Cortex of kidney (tissue), 1 donor: ENCODE measurements at places on chromosomes 3 and 15.

DNA sequence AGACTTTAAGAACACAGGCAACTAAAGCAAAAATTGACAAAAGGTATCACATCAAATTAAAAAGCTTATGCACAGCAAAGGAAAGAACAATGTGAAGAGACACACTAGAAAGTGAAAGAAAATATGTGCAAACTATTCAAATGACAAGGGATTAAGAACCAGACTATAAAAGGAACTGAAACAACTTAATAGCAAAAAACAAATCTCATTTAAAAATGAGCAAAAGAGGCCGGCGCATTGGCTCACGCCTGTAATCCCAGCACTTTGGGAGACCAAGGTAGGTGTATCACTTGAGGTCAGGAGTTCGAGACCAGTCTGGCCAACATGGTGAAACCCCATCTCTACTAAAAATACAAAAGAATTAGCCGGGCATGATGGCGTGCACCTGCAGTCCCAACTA, 14.4 kb downstream of the NGLY1 start:
- DNase-seq, result no peak

GRCh38 chr15:39506146-39506545, 74.7 kb upstream of the THBS1 start:
- no peak for DNase-seq

GRCh38 chr3:57227204-57227929, at the start of gene APPL1:
Gene APPL1, plus strand, starts transcription at chr3:57227729. Its CDS starts 155 bp downstream, at chr3:57227884.
- DNase-seq, result peak; percentile 58

DNA sequence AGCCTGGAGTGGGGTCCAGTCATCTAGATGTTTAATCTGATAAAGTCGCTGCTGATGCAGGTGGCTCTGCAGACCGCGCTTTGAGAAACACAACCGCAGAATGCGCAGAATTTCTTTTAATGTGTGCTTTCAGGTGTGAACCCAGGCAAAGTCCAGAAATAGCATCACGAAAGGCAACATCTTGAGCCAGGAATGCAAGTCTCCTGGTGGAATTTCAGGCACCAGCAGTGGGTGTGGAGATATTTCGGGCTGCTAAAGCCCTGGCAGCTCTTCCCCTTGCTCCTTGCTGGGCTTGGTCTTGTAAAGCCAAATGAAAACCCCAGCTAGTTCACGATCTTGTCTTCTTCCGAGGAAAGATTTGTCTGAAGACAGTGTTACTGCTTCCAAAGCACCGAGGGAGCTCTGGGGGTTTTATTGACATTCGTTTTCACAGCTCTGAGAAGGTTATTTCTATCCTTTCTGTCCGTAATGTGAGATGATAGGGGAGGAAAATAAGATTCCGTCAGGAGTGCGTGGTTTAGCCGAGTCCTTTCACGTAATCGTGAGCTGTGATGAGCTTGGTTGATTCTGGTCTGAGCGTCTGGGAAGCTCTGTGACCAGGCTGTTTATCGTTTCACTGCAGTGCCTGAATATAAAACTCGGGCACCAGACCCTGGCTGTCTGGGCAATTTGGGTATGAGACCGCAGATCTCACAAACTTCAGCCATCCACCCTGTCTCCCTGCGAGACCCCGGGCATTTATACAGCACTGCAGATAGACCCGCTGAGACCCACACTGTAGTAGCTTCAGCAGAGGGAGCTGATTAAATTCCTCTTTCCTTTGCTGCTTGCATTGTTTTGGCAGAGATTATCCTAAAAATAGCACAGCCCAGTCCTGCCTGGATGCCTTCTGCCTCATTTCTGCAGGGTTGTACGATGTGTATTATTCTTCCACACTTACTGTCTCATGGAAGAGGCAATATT, 67.0 kb upstream of the SLC25A26 start:
- DNase-seq, result no peak

GRCh38 chr3:189304465-189305351, 132.9 kb downstream of the TPRG1 start:
- DNase-seq, result no peak

- no peak for DNase-seq
These were observed 4.3 kb upstream of the LRRK1 start for GRCh38 chr15:100914876-100915275.

- no peak for DNase-seq
These were observed 142.6 kb upstream of the CFAP20DC start for GRCh38 chr3:59192473-59192872.

DNA sequence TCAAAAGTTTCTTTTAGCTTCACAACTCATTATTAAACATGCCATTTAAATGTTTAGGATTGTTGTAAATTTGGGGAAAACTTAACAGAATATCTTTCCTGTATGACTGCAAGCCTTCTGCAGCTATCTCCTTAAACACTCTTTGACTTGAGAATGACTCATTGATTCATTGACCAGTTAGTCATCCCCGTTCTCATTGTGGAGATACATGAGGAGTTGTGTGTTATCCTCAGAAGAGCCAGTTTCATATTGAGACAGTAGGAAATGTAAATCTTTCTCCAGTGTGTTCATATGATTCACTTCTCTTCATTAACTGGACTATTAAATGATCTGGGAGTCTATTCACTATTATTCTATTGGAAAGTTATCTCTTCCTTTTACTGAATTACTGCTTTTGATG, 83.0 kb downstream of the CRYGS start:
- DNase-seq, result no peak

GRCh38 chr15:34335176-34336032, 2.2 kb downstream of the SLC12A6 start:
- no peak for DNase-seq

- no peak for DNase-seq
These were observed 68.5 kb downstream of the GPR176 start for GRCh38 chr15:39851500-39852092.

DNA sequence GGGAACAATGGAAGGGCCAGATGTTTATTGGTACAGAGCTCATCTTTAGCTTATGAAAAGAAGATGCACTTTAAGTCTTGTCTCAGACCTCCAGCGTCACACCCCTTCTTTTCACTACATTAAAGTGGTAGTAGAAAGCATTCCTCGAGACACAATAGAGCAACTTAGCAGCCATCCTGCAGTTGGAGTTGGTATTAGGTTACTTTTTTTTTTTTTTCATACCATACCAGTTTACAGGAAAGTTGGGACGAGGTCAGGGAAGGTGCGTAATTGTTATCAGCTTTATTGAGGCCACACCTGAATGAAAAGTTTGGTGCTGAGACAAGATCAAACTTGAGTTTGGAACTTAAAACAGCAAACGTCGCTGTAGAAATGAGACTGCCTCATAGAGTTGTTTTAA, 203.8 kb downstream of the SOX2 start:
- DNase-seq, result no peak

DNA sequence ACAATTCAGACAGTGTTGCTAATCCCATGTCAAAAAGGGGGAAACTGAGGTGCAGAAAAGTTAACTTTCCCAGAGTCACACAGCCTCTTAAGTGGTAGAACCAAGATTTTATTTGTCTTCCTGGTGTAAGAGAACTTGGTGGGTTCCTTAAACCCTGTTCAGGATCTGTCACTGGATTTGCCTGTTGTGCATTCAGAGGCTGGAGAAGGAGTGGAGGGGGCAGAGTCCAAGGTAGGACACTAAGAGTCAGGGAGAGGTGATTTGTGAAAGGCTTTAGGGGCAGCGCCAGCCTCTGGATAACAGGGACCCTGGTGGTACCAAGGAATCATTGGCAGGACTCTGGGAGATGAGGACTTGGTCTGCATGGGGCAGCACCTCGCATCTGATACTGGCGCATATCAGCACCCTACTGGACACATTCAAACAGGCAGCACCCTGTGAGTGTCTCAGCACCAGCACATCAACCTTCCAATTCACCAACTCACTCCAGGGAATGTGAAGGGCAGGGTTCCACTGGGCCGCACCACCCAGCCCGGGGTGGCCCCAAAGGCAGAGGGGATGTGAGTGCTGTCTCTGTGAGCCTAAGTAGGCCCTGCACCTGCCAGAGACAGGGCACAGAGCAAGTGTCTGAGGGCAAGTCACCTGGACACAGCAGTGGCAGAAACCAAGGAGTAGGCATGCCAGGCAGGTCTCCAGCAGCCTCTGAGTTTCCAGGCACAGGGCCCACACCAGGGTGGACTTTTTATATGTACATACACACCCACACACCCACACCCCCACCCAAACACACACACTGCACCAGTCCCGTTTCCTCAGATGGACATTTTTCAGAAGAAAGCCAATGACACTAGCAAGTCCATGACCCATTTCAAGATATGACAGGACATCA, 71.6 kb downstream of the LIPC start:
- no peak for DNase-seq

DNA sequence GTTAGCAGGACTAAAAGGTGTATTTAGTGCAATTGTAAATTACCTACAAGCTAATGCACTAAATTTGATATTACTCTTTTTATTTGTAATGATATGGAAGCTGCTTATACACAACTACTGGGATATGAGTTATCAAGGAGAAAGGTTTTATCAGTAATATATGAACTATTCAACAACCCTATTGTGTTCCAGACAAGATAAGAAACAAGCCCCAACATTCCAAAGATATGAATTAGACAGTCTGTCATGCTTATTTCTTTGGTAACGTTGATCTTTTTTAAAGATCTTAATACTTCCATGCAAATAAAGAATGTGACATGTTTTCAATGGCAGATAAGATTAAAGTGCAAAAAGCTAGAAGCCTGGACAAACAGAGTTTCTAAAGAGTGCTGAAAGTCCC, 314.0 kb upstream of the THBS1 start:
- no peak for DNase-seq
